ENCODE measurements at places on chromosomes 6 and 20. TPM values are rescaled to one million over a fixed set of nuclear protein-coding genes. Genes with fewer than 3 reads are reported as not detected.

The SAPCD1 gene
- total RNA-seq = 0.90 TPM

The TNFRSF21 gene
- 17.7 TPM for total RNA-seq

DNA sequence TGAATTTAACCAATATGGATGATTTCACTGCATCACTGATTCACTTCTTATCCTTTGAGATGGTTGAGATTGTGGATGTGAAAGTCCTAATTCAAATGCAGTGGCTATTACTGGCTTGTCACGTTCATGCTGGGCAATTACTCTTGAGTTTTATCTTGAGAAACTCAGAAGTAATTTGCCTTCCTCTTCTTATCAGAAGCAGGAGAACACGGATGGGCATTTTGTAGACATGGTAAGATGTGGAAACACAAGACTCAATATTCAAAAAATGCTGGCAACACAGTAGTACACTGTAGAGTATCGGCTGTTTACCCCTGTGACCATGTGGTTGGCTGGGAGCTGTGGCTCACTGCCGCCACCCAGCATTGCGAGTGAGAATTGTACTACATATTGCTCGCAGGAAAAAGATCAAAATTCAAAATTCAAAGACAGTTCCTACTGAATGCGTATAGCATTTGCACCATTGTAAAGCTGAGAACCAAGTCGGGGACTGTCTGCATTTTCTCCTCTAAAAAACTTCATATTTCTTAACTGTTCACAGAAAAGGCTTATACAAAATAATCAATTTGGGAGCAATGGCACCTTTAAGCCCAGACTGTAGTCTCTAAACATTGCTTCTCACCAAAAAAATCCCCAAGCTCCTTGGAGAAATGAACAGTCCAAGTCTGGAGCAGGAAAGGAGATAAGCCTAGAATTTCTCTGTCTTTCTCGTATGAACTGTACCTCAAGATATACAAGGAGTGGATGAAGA lies 61.9 kb upstream of the ELOVL5 start:
- DNase-seq = peak; percentile 56

- DNase-seq = peak; percentile 80
Observed at GRCh38 chr6:111032484-111033140, 50.8 kb downstream of the RPF2 start.
